ENCODE measurements at places on chromosomes 16 and 17. TPM values are rescaled to one million over a fixed set of nuclear protein-coding genes. Genes with fewer than 3 reads are reported as not detected.

- no peak overlapping the region for H3K4me3 ChIP-seq
- H3K36me3 ChIP-seq, result no peaks in the 10 kb centered on the region
- no peak for DNase-seq
- H3K27me3 ChIP-seq, result peaks cover 39% of the 10 kb centered on the region
Observed at GRCh38 chr17:66214884-66215528, 14.2 kb downstream of the APOH start.

DNA sequence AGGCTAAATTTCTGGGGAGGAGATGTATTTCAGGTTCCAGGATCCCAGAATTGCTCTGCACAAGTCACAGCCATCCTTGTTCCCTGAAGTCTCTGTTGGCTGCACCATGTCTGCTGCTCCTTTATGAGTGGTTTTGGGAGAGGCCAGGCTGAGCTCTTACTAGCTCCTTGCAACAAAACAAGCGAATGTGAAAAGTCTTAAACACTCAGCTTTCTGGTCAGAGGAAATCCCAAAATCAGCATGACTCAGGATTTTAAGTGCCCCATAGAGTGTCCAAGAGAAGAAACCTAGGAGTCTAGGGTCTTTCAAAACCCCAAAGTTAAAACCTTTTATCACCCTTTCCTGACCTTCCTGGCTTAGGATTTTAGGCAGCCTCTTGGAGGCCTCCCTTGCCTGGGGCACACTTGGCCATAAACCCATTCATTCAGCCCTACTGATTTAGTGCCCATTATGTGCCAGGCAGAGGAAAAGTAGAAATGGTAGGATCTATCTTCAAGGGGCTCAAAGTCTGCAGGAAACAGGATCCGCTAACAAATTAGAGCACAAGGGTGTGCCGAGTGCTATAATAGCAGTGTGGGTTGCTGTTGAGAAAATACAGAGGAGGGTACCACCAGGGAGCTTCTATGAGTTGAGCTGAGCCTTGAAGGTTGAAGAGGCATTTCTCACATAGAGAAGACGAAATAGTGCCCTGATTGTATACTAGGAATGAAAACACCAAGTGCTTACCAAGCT, 36.9 kb downstream of the SOST start:
- H3K4me3 ChIP-seq, result peak overlapping the region; percentile 94
- H3K4me1 ChIP-seq, result peaks cover 16% of the 10 kb centered on the region
- peaks cover 12% of the 10 kb centered on the region for H3K27me3 ChIP-seq
- no peaks in the 10 kb centered on the region for H3K36me3 ChIP-seq

DNA sequence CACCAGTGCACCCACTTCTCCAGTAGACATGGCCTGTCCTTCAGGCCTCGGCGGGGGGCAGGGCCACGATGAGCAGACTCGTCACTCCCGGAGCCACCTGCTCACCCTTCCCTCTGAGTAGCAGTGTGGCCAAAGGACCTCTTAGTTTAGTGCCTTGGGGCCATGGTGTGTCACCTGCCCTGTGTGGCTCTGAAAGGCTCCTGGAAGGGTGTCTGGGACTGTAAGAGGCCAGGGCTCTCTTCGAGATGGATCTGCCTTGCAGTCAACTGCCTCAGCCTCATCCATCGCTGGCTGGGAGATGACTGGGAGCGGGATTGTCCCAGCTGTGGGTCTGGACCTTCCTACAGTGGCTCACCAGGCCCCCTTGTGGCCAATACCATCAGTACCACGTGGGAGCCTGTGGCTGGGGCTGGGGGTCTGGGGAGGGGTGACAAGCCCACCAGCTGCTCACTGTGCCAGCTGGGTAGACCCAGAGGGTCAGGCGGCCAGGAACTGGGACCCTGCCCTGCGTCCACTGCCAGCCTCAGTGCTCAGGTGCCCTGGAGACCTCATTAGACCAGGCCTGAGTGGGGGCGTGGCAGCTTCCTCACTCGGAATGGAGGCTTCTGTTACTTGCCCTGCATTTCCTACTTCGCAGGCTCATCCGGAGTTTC, 133.4 kb downstream of the OR1D5 start:
- H3K27ac ChIP-seq, result no peak overlapping the region
- H3K4me3 ChIP-seq, result no peak overlapping the region
- no peaks in the 10 kb centered on the region for H3K36me3 ChIP-seq

- H3K4me3 ChIP-seq, result peak overlapping the region; percentile 87
- peaks cover 58% of the 10 kb centered on the region for H3K4me1 ChIP-seq
- DNase-seq, result peak; percentile 80
- H3K27ac ChIP-seq, result peak overlapping the region; percentile 88
- H3K27me3 ChIP-seq, result peaks cover 15% of the 10 kb centered on the region
Observed at GRCh38 chr17:7835814-7836595, 2.0 kb downstream of the KDM6B start.

DNA sequence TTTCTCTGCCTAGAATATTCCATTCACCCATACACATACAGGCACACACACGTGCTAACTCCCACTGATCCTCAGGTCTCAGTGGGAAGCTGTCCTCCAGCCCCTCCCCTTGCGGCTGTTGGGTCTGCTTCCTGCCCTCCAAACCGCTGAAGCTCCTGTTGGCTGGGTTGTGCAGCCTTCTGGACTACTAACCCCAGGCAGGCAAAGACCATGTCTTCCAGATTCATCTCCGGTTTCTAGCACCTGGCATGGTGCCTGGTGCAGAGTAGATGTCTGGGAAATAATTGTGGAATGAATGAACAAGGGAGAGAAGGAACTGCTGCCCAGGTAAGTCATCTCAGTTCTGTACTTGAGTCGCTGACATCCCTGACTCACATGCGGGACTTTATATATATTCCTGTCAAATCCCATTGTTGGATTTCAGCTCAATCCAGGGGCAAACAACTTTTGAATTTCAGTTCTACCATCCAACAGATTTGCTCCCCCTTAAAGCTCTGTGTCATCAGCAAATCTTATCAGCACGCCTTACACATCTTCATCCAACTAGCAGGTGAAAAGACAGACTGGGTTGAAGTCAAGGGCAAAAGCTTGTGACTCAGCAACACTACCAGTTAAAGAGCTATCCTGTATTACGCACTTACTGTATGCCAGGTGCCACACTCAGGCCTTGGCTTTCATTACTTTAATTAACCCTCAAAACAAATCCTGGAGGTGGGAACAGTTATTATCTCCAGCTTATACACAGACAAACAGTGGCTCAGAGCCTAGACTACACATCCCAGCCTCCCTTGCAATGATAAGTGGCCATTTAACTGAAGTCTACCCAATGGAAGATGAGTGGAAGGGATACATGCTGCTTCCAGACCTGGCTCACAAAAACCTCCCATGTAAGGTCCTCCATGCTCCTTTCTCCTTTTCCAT, 51.1 kb downstream of the SRCIN1 start:
- peaks cover 16% of the 10 kb centered on the region for H3K4me1 ChIP-seq
- H3K36me3 ChIP-seq, result no peaks in the 10 kb centered on the region
- H3K4me3 ChIP-seq, result no peak overlapping the region
- H3K27ac ChIP-seq, result no peak overlapping the region
- DNase-seq, result no peak
- H3K27me3 ChIP-seq, result peaks cover 31% of the 10 kb centered on the region

- no peak overlapping the region for H3K27ac ChIP-seq
- DNase-seq, result no peak
- peaks cover 50% of the 10 kb centered on the region for H3K27me3 ChIP-seq
- no peak overlapping the region for H3K4me3 ChIP-seq
Observed at GRCh38 chr16:67391424-67392300, 1.6 kb downstream of the TPPP3 start.

The DNAAF1 gene
- not detected for total RNA-seq

The ENPP7 gene
- 0.09 TPM for total RNA-seq

The MAPT gene
- total RNA-seq, result 0.37 TPM

The KCNH4 gene
- total RNA-seq, result 1.6 TPM

All from activated CD4-positive, alpha-beta T cell treated with anti-CD3 and anti-CD28 coated beads, Interleukin-2, amount 10 ng/mL, durations not matched to agents 24 days and 14 days (primary cell).